Activated CD4-positive, alpha-beta memory T cell treated with anti-CD3 and anti-CD28 coated beads for 36 hours (primary cell): ENCODE measurements at places on chromosomes 16 and 17. TPM values are rescaled to one million over a fixed set of nuclear protein-coding genes. Genes with fewer than 3 reads are reported as not detected.
A peak's percentile ranks its signal among the peaks of the same experiment; 100 is the strongest.

GRCh38 chr16:80051040-80051439, 450.5 kb upstream of the MAF start:
- peaks cover 4% of the 10 kb centered on the region for H3K27me3 ChIP-seq
- no peaks in the 10 kb centered on the region for H3K4me1 ChIP-seq
- no peak overlapping the region for H3K4me3 ChIP-seq
- no peaks in the 10 kb centered on the region for H3K36me3 ChIP-seq
- H3K27ac ChIP-seq, result no peak overlapping the region
- DNase-seq, result no peak

- peaks cover 11% of the 10 kb centered on the region for H3K36me3 ChIP-seq
- no peak for DNase-seq
- no peaks in the 10 kb centered on the region for H3K4me1 ChIP-seq
- no peak overlapping the region for H3K4me3 ChIP-seq
- no peaks in the 10 kb centered on the region for H3K27me3 ChIP-seq
Measured at GRCh38 chr17:82077617-82078358, 12.2 kb upstream of the DUS1L start.

KRTAP17-1 gene
- total RNA-seq, result not detected

DNA sequence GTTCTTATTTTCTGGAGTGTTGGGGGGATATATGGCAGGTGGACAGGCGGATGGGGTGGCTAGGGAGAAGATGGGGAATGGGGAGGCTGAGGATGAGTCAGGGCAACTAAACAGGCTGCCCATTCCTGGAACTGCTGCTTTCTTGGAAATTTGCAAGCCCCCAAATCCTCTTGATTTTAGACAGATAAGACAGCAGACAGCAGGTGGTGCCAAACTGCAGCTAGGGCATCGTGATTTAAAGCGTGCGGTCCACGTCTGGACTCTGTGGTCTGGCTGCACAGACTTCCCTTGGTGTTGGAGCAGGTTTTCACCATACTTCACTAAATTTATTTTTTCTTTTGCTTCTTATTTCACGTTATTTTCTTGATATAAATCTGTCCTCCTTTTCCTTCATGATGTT, 10.9 kb upstream of the KRT24 start:
- no peak for DNase-seq
- H3K4me3 ChIP-seq, result no peak overlapping the region
- H3K27me3 ChIP-seq, result peaks cover 13% of the 10 kb centered on the region

- no peaks in the 10 kb centered on the region for H3K27me3 ChIP-seq
- H3K4me1 ChIP-seq, result no peaks in the 10 kb centered on the region
- peaks cover 30% of the 10 kb centered on the region for H3K36me3 ChIP-seq
- H3K4me3 ChIP-seq, result no peak overlapping the region
Measured at GRCh38 chr16:23071196-23072083, 77.8 kb downstream of the USP31 start.

DNA sequence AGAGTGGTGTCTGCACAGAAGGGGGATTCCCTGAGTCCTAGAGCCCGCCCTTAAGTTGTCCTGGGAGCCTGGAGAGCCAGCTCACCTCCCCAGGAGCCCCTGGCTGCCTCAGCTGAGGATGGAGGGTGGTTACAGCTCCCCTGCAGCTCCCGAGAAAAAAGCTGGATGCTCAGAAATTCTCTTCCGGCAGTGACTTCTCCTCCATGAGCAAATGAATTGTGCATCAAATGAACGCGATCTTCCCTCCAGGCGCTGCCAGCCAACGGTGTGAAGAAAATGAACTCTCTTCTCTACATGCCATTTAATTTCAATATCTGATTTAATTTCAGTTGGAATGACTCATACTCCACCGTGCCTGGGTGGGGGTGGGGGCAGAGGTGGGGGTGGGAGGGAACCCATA, 14.3 kb upstream of the C16orf74 start:
- H3K27me3 ChIP-seq, result peaks cover 3% of the 10 kb centered on the region
- H3K4me1 ChIP-seq, result no peaks in the 10 kb centered on the region
- no peak for DNase-seq

DNA sequence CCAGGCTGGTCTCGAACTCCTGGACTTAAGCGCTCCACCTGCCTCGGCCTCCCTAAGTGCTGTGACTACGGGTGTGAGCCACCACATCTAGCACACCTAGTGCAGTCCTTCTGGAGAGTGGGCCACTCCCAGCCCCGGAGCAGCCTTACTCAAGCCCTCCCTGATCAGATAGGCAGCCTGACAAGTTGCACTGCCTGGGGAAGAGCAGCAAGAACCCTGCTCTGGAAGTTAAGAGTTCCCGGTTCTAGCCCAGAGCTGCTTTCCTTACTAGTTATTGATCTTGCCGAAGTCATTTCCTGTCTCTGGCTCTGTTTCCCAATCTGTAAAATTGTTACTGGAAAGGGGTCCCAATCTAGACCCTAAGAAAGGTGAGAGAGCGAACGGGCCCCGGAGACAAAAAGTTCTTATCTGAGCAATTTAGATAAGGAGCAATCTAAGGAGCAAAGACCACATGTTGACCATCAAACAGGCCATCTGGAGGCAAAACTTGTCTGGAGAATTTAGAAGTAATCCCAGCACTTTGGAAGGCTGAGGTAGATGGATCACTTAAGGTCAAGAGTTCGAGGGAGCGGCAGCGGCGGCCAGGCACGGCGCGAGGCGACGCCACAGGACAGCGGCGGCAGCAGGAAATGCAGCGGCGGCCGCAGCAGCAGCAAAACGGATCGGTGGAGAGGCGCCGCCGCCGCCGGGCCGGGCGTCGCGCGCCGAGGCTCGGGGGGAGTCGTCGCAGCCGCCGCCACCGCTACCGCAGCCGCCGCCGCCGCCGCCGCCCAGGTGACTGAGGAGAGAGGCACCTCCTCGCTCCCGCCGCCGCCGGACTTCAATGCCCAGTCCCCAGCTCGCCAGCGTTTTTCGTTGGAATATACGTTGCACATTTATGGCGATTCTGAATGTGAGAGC, 4.3 kb upstream of the NAGLU start:
- H3K36me3 ChIP-seq, result no peaks in the 10 kb centered on the region
- no peak overlapping the region for H3K27ac ChIP-seq
- H3K4me3 ChIP-seq, result peak overlapping the region; percentile 70
- H3K4me1 ChIP-seq, result peaks cover 32% of the 10 kb centered on the region

GRCh38 chr16:88810166-88810911, 1.4 kb downstream of the APRT start:
- peak overlapping the region; percentile 95 for H3K4me3 ChIP-seq
- peaks cover 48% of the 10 kb centered on the region for H3K36me3 ChIP-seq
- peak overlapping the region; percentile 89 for H3K27ac ChIP-seq
- peaks cover 30% of the 10 kb centered on the region for H3K4me1 ChIP-seq
- peak; percentile 72 for DNase-seq
- no peaks in the 10 kb centered on the region for H3K27me3 ChIP-seq

GRCh38 chr17:39705786-39706348, 6.0 kb downstream of the ERBB2 start:
- no peak for DNase-seq
- H3K27ac ChIP-seq, result no peak overlapping the region
- H3K4me1 ChIP-seq, result peaks cover 11% of the 10 kb centered on the region
- peaks cover 11% of the 10 kb centered on the region for H3K27me3 ChIP-seq
- no peaks in the 10 kb centered on the region for H3K36me3 ChIP-seq

DNA sequence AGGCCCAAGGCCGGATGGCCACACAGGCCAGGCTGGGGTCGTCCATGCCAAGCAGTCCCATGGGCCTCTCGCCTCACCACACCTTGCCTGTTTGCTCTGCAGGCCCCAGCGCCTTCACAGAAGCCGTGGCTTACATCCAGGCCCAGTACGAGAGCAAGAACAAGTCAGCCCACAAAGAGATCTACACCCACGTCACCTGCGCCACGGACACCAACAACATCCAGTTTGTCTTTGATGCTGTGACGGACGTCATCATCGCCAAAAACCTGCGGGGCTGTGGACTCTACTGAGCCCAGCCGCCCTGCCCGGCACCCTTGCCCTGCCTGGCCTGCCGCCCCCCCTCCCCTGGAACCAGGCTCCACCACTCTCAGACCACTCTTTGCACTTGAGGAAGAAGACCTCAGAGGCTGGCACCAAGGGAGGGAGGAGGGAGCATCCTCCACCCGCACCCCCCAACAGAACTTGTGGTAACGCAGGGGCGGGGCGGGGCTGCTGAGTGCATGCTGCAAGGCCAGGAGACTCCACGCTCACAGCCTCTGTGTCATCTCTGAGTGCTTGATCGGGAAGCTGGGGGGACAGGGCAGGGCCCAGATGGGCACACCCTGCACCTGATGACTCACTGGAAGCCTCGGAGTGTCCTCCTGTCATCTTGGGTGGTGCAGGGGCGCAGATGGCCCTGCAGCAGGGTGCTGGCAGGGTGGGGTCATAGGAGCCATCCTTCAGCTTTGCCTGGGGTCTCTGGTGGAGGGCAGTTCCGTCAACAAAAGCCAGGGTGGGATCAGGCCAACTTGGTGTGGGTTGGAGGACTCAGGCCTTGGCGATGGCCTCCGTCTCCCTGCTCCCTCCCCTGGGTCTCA, 81.5 kb downstream of the AMFR start:
- H3K4me3 ChIP-seq, result no peak overlapping the region
- no peaks in the 10 kb centered on the region for H3K4me1 ChIP-seq
- H3K36me3 ChIP-seq, result no peaks in the 10 kb centered on the region
- no peak for DNase-seq

- no peak overlapping the region for H3K27ac ChIP-seq
- H3K4me3 ChIP-seq, result no peak overlapping the region
- no peak for DNase-seq
Measured at GRCh38 chr16:46607529-46607928, 13.7 kb downstream of the SHCBP1 start.

GRCh38 chr17:28576758-28577465, at the start of gene ALDOC:
TSS of gene ALDOC (minus strand) at chr17:28576895. CDS start at chr17:28575532, 1,363 bp downstream.
- peak within 1 kb of the TSS; percentile 78 for H3K4me3 ChIP-seq
- peak within 1 kb of the TSS; percentile 81 for H3K27ac ChIP-seq

DNA sequence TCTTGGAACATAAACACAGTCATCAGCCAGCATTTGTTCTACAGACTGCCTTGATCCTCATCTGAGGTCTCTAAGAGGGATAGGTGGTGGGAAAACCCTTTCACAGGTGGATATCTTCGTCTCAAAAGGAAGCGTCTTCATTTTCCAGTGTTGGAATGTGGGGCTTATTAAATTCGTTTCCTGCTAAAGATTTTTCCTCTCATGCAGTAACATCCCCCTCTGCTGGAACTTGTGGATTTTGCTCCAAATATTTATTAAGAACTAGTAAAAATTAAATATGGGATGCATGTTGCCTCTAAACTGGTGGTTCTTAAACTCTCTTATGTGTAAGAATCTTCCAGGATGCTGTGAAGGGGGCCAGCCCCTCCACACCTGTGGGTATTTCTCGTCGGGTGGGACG, 20.1 kb upstream of the MLYCD start:
- H3K4me1 ChIP-seq, result no peaks in the 10 kb centered on the region
- no peak overlapping the region for H3K27ac ChIP-seq
- H3K36me3 ChIP-seq, result no peaks in the 10 kb centered on the region
- no peak for DNase-seq
- H3K4me3 ChIP-seq, result no peak overlapping the region

DNA sequence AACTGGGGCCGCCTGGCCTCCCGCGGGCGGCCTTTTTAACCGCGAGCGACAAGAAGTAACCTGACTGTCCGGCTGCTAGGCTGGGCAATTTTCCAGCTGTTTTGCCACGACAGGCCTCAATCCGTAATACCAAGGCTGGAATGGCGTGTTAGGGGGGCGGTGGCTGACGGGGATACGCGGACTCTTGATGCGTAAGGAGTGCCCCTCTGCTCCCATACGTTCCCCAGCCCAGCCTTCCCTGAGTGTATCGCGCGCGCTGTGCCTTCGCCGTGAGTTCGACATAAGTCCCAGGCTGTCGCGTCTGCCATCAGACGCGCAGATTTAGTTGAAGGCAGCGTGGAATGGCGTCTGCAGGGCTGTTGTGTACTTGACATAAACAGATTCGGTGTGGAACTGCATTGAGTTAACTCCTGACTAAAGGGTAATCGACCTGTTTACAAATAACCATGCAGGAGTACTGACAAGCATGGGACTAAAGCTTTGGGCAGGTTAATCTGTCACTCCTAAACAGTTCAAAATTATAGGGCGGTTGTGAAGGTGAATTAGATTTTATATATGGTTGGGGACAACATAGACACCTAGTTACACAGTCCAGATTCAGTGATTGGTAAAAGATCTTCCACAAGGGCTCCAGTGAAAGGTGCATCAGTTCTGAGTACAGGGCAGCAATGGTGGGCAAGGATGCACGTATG, 16.6 kb upstream of the ERN1 start:
- H3K36me3 ChIP-seq, result peaks cover 10% of the 10 kb centered on the region
- H3K27ac ChIP-seq, result no peak overlapping the region
- DNase-seq, result peak; percentile 59
- H3K4me3 ChIP-seq, result no peak overlapping the region
- H3K4me1 ChIP-seq, result peaks cover 23% of the 10 kb centered on the region

- DNase-seq, result no peak
- H3K4me3 ChIP-seq, result no peak overlapping the region
Measured at GRCh38 chr17:37107406-37108083, 158.8 kb downstream of the AATF start.

DNA sequence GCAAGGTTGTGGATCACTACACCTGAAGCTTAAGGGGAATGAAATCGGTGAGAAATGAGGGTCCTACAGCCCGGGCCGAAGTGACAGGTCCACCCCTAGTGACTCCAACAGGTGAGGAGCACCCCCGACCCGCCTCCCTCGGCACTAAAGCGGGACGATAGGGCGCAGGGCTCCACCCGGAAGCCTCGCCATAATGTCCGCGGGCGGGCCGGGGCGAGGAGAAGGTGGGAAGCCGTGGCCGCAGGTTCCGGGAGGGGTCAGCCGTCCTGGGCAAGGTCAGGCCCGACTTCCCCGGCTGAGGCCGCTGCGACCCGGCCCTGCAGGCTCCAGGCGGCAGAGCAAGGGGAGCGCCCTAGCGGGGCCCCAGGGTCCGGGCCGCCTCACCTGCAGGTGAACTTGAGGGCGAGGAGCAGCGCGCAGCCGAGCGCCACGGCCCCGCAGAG, 543 bp downstream of the TXNDC11 start:
- H3K4me1 ChIP-seq, result peaks cover 51% of the 10 kb centered on the region
- H3K36me3 ChIP-seq, result peaks cover 19% of the 10 kb centered on the region
- H3K27ac ChIP-seq, result peak overlapping the region; percentile 89
- H3K27me3 ChIP-seq, result no peaks in the 10 kb centered on the region
- peak overlapping the region; percentile 89 for H3K4me3 ChIP-seq

DNA sequence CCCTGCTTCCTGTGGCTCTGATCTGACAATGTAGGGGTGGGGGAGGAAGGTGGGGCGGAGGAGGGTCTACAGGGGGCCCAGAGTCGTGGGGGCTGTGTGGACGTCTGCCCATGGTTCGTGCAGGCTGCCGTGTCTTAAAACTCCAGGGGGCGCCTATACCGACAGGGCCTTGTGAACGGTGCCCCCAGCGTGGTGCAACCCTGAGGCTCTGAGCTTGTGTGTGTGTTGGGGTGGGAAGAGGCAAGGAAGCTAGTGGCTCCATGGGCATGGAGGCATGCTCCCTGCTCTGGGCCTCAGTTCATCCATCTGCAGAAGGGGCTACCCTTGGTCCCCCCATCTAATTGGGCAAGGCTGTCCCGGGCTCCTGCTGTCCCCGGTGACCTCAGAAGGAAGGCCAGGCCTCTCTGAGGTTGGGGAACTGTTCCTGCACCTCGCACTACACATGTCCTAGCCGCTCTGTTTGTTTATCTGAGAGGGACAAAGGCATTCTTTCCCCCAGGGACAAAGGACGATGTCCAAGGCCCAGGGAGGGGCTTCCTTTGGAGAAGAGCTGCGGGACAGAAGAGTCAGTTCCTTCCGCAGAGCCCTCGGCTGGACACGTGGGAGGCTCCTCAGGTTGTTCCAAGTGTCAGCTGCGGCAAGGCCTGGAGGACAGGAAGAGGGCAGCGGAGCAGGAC, 13.5 kb downstream of the CA4 start:
- peaks cover 10% of the 10 kb centered on the region for H3K4me1 ChIP-seq
- no peak for DNase-seq
- no peak overlapping the region for H3K27ac ChIP-seq

PERCC1 gene
- not detected for total RNA-seq

- H3K36me3 ChIP-seq, result peaks cover 3% of the 10 kb centered on the region
Measured at GRCh38 chr17:52681480-52681879, 523.0 kb upstream of the CA10 start.
